AG04449 (cell line): ENCODE measurements at places on chromosomes 2 and 18.

DNA sequence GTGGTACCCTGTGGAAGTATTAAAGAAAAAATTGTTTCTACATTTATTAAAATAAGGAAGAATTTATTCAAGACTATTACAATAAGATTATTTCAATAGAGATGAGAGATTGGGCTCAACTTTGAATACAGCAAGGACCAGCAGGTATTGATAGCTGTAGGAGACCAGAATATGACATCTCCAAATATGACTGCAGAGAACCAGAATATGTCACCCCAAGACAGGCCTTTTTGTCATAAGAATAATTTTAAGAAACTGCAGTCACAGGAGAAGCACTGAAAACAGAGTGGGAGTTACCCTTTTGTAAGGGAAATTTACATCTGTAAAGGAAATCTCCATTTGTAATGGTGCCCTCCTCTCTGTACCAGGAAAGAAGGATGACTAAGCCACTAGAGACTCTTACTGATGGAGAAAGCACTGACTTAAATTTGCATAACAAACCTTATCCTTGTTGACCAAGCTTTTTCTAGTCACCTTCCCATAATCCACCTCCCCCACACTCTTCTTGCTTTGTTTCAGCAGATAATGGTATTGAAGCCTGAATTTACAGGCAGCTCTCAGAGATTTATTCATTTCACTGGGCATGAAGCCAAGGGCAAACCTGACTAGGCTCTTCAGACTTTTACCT is 145.1 kb upstream of the RMP24 start:
- DNase-seq = no peak

- DNase-seq = no peak
These were observed 12.8 kb upstream of the WIPF1 start for GRCh38 chr2:174610243-174610995.

GRCh38 chr2:101357376-101357775 is 29.9 kb downstream of the CREG2 start:
- peak; percentile 17 for DNase-seq

DNA sequence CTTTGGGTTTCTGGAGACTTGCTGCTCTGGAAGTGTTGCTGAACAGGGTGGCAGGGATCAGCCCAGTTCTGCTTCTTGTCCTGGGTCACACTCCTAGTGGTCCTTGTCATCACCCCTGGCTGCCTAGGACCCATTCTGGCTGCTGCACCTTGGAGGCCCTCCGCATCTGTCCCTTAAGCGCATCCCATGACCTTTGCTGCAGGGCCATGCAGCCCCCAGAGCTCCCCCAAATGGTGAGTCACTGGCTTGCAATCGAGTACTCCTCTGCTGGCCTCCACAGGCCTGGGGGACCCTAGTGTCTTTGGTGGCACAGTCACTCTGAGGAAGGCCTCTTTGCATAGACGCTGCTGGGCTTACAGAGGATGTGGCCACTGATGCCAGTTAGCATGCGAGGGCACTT is 188.5 kb downstream of the ASB1 start:
- no peak for DNase-seq

DNA sequence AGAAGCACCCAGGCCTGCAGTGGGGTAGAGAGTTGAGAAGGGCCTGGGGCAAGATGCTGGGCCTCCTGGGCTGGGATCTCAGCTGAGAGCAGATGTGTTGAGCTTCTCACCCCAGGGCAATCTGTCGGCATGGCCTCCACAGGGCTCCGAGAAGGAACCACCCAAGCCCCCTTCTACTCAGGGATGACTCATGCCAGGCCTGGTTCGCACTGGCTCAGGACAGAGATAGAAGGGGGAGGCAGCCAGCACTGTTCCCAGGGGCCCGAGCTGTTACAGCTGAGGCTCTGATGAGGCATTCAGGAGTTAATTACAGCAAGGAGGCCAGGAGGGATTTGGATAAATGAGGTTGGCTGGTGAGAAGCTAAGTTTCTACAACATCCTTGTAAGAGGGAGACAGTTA is 62.5 kb downstream of the CENPO start:
- DNase-seq = no peak

DNA sequence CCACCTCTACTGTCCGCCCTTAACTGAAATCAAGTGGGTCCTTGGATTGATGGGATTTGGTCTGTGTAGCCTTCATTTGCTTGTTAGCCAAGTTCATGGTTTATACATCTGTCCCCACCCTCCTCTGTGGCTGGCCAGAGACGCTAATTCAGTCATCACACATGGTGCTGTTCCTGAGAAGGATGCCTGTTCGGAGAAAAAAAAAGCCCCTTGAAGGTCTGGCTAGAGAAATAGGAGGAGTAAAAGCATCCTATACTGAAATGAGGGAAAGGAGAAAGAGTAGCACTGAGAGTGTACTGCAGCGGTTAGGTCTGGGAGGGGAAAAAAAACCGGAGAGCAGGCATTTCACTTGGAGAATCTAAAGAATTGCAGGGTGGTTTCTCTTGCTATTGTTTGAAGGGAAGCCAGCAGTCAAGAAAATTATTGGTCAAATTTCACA is 180.6 kb upstream of the EPAS1 start:
- DNase-seq = no peak

GRCh38 chr2:173851141-173851641 is 114.0 kb downstream of the SP3 start:
- DNase-seq = no peak
